ENCODE measurements at places on chromosomes 16 and 17.

GRCh38 chr17:77424585-77425344 lies 284.0 kb downstream of the SEC14L1 start:
- DNase-seq = no peak

DNA sequence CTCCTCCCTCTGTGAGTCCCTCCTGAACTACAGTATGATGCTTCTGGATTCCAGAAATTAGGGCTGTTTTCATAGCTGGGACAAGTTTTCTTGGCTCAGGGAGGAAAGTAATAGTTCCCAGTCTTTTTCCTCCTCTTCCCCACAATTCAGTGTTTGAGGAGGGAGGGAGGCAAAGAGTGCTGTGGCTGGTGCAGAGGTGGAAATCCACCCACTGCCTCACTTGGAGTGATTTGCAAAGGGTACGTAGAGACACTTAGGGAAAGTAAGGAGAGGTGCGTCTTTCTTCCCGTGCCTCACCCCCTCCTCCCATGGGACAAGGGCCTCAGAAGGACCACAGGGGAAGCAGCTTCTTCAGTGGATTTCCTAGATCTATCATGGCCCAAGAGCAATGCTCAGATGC lies 21.9 kb downstream of the SDK2 start:
- DNase-seq = no peak

DNA sequence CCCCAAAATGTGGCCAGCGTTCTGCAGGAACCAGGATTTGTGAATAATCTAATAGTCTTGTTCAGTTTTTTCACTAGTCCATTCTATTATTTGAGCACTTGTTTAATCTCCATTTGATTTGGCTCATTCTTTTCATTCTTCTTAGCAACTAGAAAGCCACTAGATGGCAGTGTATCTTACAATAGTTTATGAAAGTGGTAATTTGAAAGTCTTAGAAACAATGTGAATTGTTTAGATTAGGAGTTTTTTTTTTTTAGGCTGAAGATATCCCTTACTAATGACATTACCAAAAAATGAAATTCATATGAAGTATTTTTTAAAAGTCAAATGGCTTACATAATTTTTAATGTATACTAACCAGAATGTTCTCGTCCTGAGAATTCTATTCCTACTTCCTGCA lies 6.7 kb downstream of the ERI2 start:
- no peak for DNase-seq

DNA sequence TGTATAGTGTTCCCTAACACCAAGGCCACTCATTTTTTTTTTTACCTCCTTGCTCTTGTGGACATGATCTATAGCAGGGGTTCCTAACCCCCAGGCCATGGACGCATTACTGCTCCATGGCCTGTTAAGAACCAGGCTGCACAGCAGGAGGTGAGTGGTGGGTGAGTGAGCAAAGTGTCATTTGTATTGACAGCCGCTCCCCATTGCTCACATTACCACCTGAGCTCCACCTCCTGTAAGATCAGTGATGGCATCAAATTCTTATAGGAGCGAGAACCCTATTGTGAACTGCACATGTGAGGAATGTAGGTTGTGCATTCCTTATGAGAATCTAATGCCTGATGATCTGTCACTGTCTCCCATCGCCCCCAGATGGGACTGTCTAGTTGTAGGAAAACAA lies 342.0 kb downstream of the SOX9 start:
- no peak for DNase-seq

DNA sequence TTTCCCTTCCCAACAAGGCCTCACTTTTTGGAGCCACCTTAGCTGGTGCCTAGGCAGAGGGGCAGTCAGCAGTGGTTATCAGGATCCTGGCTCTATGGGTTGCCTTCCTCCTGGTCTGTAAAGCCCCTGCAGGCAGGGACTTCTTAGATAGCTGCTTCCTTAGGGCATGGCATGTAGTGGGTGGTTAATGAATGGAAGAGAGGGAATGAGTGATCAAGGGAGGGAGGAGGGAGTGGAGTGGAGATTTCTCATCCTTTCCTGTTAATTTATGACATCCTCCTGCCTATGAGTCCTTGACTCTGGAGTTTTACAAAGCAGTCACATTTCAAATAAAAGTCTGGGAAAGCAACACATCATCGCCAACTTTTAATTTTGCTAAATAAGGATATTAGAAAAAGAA lies 40.7 kb downstream of the SNX20 start:
- DNase-seq = no peak

DNA sequence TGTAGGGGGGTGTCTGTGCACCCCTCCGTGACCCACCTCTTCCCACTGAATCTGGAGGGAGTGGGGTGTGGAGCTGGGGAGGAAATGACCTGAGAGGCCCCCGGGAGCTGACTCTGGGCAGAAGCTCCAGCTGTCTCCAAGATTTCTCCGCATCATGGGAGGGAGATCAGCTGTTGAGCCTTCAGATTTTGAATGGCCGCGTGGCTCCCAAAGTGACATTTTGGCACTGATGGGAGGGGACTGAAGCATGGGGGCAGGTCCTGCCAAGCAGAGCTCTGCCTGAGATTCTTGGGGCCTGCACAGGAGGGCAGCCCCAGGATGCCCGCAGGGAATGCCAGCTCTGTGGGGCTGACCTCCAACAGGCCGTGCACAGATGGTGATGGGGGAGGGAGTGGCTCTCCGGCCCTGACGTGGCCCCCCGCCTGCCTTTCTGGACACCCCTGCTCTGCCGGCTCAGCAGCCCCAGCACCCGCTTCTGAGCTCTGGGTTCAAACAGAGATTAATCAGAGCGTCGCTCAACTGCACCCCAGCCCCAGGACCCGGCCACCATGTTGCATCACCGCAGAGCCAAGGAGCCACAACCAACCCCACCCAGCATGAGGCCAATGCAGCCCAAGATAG lies 25.3 kb upstream of the UBE2I start:
- no peak for DNase-seq

DNA sequence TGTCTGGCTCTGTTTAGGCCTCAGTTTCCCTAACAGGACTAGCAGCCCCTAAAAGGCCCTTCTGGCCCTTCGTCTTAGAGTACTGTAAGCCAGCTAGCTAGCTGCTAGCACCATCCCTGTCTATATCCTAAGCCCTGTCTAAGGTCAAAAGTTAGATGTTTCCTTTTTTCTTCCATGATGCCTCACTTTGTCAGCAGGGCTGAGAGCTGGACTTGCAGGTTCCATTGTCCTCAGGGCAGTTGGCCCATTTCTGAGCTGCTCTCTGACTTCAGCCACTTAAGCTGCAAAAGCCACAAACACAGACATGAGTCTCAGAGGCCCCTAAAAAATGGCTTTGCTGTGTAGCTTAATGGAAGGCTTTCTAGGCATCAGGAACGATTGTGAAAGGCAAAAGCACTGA lies 187.7 kb downstream of the CBLN1 start:
- DNase-seq = no peak

DNA sequence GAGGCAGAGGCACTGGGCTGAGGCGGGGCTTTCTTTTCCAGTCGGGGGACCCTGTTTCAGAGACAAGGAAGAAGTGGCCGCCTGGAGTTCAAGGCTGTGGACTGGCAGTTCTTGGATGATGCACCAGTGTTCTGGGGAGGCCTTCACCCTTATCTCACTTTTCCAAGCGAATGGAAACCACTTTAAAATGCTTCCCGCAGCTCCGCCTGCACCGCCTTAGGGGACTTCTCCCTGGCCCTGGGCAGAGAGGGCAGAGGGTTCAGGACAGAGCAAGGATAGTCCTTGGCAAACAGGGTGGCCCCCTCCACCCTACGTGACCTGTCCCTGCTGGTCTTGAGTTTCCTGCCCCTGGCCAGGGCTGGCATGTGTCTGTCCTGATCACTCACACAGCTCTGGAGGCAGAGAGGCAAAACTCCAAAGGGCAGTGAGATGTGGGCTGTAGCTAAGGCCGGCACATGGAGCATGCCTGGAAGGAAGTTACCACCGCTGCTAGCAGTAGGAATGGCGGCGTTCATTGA lies 20.6 kb downstream of the RTN4RL1 start:
- DNase-seq = no peak

DNA sequence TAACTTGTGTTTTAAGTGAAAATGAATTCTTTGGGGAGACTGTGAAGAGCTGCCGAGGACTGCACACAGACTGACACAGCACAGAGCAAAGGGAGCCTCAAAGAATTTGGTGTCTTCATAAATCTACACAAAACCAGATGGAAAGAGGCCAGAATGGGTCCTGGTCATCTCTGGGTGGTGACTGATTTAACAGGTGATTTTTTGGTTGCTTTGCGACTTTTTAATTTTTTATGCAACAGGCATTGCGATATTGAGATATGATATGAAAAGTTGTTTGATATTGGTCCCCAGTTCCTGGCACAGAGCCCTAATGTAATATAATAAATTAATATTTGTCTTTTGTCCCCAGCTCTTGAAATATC lies 12.6 kb upstream of the EIF1 start:
- DNase-seq = no peak

GRCh38 chr17:47883589-47884426 lies 12.2 kb upstream of the SP2 start:
- no peak for DNase-seq

DNA sequence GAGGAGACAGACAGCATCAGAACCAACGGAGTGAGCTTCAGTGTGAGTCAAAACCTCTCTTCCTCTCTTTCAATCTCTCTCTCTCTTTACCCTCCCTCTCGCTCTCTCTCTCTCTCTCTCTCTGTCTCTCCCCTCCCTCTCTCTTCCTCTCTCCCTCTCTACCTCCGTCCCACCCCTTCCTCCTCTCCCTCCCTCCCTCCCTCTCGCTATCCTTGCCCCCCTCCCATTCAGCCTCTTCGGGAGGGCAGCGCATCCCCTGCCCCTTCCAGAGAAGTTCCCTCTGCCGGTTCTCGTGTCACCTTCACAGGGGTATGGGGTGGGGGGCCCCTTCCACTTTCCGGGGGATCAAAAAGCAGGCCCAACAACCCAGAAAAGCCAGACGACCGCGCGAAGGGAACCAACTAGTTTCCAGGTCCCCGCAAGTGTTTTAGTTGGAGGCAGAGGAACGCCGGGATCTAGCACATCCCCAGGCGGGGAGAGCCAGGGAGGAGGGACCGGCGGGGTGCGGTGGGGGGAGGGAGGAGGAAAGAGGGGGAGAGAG lies 28.9 kb upstream of the RBFOX1 start:
- DNase-seq = no peak

- no peak for DNase-seq
Measured at GRCh38 chr16:84176192-84177053, 10.4 kb downstream of the TAF1C start.

DNA sequence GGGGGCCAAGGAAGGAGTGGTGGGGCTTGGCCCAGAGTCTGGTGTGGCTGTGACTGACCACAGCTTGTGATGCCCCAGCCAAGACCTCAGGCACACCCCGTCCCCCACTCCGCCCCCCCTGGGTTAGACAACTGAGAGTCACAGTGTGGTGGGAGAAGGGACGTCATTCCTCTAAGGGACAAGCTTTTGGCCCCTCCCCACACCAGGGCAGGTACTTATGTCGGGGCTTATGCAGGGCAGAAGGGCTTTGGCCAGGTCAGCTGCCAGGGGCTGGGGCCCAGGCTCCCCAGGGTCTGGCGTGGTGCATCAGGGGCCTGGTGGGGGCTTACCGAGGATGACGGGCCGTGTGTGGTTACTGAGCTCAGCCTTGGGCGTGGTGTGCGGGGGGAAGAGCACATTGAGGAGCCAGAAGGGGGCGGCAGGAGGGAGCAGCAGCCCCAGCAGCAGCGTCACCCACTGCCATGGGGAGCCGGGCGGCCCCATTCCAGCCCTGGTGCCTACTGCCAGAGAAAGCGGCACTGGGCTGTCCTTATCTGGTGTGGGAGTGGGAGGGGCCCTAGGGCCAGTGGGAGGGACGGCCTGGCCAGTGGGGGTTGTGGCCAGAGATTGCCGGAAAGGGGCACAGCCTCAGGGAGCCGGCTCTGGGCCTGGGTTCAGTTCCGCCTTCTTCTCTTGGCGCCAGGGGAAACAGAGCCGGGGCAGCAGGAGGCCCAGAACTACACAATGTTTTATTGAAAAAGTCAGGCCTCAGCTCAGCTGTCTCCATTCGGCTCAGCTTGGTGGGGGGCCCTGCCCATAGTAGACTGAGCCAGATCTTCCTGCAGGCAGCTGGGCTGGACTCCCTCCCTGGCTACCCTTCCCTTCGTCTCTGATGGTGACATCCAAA lies at the start of gene LCAT:
Gene LCAT, minus strand, starts transcription at position 502 of the 886 bp plus-strand sequence. Its CDS starts 19 bp downstream, at position 483.
- DNase-seq = no peak

DNA sequence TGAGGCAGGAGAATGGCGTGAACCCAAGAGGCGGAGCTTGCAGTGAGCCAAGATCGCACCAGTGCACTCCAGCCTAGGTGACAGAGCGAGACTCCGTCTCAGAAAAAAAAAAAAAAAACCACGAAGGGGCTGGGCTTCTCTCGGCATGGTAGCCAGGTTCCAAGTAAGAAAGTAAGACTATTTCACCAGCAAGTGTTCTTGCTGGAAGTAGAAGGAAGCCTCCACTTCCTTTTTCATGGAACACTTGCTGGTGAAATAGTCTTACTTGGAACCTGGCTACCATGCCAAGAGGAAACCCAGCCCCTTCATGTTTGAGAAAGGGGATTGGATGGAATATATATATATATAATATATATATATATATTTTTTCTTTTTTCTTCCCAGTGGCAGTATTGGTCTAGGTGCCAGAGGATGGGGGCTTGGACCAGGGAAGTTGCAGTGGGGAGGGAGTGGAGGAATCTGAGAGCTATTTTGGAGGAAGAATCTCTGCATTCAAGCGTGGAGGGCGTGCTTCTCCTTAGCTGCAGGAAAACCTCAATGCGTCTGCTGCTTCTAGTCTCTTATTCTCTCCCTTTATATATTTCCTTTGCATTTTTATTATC lies 7.2 kb upstream of the N4BP1 start:
- DNase-seq = no peak

DNA sequence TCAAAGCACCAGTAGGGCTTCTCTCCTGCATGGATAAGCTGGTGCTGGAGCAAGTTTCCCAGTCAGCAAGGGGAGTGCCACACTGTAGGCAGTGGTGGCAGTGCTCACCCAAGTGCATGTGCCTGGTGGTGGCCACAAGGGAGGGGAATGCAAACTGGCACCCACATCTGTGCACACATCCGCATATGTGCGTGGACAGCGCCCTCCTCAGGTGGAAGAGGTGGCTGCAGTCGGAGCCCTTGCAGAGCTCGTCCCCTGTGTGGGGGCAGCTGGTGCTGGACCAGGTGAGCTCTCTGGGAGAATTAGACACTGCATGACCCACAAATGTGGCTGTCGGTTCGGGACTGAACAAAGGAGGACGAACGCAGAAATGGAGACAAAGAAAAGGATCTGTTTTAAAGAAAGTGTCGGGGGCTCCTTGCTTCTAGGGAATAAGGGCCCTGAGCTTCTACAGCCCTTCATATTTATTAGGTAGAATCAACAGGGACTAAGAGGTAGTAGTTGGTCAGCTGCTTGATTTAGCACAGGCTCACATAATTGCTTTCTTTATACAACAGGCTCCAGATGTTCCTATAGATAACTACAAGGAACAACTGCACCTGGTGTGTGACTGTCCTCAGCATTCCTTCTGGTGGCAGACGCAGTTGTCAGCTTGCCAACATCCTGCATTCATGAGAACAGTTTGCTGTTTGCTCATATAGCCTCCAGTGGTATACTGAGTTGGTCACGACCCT lies 5.3 kb upstream of the ZNF689 start:
- peak; percentile 76 for DNase-seq

GRCh38 chr17:48213797-48214196 lies 106.2 kb downstream of the SNX11 start:
- DNase-seq = no peak

Measured in stimulated activated CD8-positive, alpha-beta memory T cell treated with anti-CD3 and anti-CD28 coated beads, Interleukin-15, amount 100 ng/mL, for 48 hours (primary cell).